Spinal cord (tissue), 10 donors: ENCODE measurements at places on chromosomes 1 and 21. TPM values are rescaled to one million over a fixed set of nuclear protein-coding genes. Genes with fewer than 3 reads are reported as not detected.

- no peak for DNase-seq
Measured at GRCh38 chr1:202567738-202568137, 142.5 kb downstream of the SYT2 start.

Gene AGT
- total RNA-seq = 155 TPM

- DNase-seq = no peak
Measured at GRCh38 chr1:72281144-72281543, 1.2 kb downstream of the NEGR1 start.

Gene PSMD4
- total RNA-seq = 108 TPM

Gene ZSWIM5
- 7.9 TPM for total RNA-seq

DNA sequence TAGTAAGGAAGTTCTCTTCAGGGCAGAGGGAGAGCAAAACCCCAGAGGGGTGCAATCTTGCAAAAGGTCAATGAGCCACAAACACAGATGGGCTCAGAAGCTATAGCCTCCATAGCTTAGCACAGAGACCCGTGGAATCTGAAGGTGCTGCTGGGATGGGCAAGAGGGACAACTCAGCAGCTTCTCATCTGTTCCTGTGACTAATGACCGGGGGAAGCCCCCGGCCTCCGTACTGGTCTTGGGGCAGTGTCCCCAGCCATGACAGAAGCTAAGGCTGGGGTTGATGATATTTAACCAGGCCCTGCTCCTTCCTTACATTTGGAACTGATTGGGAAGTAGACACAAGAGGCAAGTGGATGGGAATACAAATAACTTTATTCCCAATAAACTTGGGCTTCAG lies 19.1 kb downstream of the EXOC8 start:
- no peak for DNase-seq

DNA sequence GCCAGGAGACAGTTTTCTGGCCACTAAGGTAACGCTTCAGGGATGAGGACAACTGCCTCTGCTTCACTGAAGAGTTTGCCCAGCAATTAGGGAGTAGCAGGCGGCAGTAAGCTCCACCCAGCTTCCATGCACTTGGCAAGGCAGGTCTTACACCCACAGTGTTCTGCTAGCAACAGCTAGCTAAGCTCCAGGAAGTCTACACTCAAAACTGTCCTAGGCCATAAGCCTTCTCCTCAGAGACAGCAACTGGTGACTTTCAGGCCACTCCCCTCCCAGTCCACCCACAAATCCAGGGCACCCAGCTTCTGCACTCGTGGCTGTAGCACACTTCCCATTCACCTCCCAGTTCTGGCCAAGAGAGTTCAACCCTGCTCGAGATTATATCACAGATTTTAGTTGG lies 47.3 kb downstream of the KMO start:
- DNase-seq = no peak

Gene PRR9
- total RNA-seq = not detected

- no peak for DNase-seq
Measured at GRCh38 chr21:18840239-18840638, 436.7 kb upstream of the TMPRSS15 start.

GRCh38 chr1:179002552-179003345 lies 22.9 kb upstream of the FAM20B start:
- peak; percentile 77 for DNase-seq

DNA sequence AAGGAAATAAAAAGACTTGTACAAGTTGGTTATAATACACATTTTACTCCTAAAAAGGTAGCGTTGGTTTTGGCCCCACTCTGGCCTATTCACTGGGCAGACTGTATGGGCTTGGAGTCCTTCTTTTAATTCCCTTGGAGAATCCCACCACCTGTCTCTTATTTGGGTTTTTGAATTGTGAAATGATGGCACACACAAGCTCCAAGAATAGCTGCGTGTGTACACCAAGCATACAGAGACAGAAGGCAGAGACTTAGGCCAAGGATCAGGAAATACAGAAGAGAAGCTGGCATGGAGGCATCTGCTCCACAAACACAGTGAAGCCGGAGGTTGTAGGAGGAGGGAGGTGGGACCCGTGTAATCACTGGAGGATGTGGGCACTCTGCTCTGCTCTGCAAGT lies 29.1 kb downstream of the DDR2 start:
- no peak for DNase-seq

DNA sequence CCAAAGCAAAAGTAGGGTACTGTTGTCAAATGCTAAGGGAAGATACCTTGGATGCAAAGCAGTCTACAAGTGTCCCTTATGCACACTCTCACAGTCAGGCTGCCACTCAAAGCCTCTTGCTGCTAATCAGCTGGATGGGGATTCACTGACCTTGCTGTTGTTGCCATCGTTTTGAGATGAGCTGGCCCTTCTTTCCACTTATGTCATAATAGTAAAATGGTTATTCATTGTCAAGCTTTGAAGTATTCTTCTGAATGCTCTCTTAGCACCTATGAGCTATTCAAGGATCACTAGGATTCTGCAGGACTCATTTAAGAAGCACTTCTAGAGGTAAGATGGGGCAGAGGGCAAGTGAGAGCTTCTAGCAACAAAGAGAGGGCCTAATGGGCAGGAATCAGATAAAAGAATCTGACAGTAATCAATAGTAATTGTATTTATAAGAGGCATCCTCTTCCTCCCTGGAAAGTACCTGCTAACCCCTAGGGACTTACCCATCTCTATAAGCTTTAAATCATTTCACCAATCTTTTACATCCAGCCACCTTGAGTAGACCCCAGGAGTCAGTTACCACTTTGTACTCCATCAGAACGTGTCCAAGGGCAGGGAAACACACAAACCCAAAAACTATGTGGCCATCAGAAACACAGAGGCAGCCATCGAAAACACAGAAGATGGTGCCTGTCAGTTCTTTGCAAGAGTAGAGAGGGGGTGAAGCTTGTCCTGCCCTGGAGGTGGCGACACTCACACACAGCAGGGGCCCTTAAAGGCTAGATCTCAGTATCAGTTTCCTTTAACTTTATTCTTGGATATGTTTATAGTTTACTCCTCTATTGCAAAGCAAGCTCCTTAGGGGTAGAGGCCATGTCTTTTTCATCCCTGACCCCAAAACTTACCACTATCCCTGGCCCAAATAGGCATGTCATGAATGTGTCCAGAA lies 103.7 kb upstream of the NFIA start:
- no peak for DNase-seq

Gene RNU1-2
- total RNA-seq = 29,651 TPM

GRCh38 chr1:205843036-205843859 lies 6.7 kb downstream of the PM20D1 start:
- no peak for DNase-seq

Gene SAMSN1
- 22.4 TPM for total RNA-seq
